Stimulated activated CD8-positive, alpha-beta memory T cell treated with anti-CD3 and anti-CD28 coated beads, Interleukin-15, amount 100 ng/mL, for 1 hour (primary cell): ENCODE measurements at places on chromosomes 2 and 18.

- DNase-seq, result no peak
These were observed 142.4 kb upstream of the ALPP start for GRCh38 chr2:232236200-232236599.

DNA sequence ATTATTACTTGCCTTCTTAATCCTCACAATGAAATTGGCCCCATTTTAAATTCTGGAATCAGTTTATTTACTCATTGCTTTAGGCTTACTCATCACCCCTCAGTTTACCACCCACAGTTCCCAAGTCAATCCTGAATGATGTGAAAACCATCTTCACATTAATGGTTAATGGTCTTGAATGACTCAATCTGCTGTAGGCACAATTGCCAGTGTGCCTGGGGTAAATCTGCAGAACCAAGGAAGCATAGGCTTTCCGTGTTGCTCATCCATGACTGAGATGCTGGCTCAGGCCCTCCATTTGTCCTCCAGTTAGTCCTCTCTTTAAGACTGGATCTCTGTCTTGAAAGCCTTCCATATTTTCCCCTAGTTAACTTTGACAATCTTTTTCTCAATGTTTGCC is 164.5 kb downstream of the PMAIP1 start:
- no peak for DNase-seq

GRCh38 chr2:121283670-121284462 is 1.1 kb downstream of the TFCP2L1 start:
- DNase-seq, result no peak

GRCh38 chr2:183164650-183165015 is 40.4 kb downstream of the NUP35 start:
- DNase-seq, result no peak

DNA sequence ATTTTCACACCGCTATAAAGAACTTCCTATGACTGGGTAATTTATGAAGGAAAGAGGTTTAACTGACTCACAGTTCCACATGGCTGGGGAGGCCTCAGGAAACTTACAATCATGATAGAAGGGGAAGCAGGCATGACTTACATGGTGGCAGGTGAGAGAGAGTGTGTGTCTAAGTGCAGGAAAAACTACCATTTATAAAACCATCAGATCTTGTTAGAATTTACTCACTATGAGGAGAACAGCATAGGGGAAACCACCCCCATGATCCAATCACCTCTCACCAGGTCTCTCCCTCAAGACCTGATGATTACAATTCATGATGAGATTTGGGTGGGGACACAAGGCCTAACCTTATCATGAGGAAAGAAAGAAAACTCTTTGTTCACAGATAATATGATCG is 174.6 kb downstream of the SRBD1 start:
- no peak for DNase-seq

DNA sequence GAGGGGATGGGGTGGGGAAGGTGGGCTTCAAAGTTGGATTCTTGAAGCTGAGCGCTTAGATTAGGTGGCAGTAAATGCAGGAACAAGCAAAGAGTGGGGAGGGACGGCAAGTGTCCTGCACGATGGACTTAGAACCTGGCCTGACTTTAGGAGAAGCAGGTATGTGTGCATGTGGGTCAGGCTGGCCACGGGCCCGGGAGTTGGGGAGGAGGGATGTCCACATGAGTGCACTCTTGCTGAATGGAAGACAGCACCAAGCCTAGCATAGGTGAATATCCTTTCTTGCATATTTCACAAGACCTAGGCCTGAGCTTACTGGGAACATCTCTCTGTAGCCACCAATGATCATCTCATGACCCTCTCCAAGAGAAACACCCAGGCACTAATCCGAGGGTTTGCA is 96.1 kb downstream of the DDX1 start:
- DNase-seq, result no peak

DNA sequence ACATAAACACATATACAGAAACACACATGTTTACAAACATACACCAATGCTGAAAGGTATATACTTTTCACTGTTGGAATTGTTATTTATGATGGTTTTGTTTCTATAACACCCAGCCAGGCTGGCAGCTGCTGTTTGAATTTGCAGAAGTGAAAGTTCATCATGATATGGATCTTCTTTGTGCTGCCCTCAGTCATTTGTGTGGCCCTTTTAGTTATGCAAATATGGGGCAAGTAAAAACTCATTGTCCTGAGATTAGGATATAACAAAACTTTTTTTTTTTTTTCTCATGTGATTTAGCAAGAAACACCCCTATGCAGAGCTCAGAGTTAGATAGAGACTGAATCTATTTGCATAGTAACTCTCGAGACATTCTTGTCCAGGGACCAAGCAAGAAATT is 714.1 kb downstream of the KCNJ3 start:
- no peak for DNase-seq

GRCh38 chr2:73917296-73917695 is 9.4 kb upstream of the DGUOK start:
- no peak for DNase-seq

- no peak for DNase-seq
These were observed 107.9 kb downstream of the RTN4 start for GRCh38 chr2:54942373-54942772.

GRCh38 chr2:144471305-144472045 is 48.4 kb downstream of the ZEB2 start:
- DNase-seq, result no peak

- no peak for DNase-seq
These were observed 499.0 kb downstream of the TMX3 start for GRCh38 chr18:68215931-68216330.

DNA sequence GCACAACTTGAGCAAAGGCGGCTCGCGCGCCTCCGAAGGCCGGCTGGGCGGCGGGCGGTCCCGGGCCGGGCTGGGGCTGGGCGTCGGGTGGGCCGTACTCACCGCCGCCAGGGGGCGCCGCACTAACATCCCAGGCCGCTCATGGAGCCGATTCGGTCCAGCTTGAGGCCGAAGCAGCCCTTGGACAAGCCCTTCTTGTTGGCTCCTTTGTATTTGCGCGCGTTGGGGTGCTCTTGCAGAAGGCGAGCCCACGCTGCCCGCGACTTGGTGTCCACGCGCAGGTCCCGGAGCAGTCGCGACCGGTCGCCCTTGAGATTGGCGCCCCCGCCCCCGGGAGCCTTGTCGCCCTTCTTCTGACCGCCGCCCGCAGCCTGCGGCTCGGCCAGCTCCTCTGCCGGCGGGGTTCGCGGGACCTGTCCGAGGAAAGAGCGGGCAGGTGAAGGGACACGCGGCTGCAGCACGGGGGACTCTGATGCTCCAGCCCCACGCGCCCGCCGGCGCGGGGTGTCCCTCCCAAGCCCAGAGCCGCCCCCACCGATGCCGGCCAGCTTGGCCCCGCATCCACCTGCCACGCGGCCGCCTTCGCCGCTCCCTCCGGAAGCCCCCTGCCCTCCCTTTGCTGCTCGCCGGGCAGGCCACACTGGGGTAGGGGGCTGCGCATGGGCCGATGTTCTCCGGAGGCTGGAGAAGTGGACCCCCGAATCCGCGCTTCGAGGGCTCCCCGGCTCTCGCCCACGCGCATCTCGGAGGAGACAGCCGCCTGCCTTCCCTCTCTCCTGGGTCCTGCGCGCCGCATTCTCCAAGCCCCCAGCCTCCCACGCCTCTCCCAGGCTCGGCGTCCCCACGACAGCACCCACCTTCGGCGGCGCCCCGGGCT is 655 bp downstream of the NPPC start:
- peak; percentile 44 for DNase-seq

- no peak for DNase-seq
These were observed 36.4 kb downstream of the RNMT start for GRCh38 chr18:13762690-13763439.

- DNase-seq, result no peak
These were observed 27.4 kb upstream of the CUL3 start for GRCh38 chr2:224612578-224612977.

DNA sequence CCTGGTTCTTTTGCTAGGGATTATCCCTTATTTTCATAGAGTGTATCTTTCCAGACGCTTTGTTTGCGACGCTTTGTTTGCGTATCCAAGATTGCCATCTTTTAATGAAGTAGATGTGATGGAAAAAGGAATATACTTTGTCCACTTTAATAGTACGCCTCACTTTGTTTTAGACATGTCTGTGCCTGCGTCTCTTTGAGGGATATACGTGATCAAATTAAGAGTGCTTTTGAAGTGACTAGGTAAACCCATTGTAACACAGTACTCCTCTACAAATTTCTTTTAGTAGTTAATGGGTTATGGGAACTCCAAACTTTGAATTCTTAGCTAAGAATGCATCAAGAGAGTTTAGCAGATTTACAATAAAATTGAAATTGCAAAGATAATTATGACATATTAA is 27.9 kb downstream of the ACSL3 start:
- no peak for DNase-seq

DNA sequence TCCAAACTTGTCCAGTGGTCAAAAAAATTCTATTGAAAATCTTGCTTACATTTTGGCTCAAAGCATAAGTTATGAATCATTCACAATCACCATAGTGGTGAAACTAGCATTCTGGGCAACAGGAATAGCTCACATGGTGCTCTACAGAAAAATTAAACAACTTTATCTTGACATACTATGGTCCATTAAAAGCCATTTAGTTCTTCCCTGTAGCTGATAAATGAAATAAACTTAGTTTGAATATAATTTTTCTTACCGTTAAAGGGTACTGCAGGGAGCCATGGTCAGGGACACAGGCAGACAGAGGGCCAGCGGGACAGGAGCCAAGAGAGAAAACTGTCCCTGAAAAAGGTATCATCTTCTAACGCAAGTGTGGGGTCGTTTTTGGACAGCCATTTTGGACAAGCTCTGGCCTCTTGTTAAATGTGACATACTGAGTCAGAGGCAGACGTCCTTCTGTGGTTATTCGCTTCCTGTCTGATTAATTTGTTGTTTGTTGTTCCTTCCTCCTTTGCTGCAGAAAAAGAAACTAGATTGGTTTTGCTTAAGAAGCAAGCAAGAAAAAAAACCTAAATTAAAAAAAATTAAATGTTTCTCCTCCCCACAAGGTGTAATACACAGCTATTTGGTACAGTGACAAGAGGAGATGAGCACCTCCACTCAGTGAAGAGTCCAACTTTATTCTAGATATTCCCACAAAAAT is at the start of gene WIPF1:
Gene WIPF1 (minus strand): TSS at position 460 of the 703 bp plus-strand sequence. CDS start 12,231 bp downstream, outside the sequence.
- DNase-seq, result no peak

DNA sequence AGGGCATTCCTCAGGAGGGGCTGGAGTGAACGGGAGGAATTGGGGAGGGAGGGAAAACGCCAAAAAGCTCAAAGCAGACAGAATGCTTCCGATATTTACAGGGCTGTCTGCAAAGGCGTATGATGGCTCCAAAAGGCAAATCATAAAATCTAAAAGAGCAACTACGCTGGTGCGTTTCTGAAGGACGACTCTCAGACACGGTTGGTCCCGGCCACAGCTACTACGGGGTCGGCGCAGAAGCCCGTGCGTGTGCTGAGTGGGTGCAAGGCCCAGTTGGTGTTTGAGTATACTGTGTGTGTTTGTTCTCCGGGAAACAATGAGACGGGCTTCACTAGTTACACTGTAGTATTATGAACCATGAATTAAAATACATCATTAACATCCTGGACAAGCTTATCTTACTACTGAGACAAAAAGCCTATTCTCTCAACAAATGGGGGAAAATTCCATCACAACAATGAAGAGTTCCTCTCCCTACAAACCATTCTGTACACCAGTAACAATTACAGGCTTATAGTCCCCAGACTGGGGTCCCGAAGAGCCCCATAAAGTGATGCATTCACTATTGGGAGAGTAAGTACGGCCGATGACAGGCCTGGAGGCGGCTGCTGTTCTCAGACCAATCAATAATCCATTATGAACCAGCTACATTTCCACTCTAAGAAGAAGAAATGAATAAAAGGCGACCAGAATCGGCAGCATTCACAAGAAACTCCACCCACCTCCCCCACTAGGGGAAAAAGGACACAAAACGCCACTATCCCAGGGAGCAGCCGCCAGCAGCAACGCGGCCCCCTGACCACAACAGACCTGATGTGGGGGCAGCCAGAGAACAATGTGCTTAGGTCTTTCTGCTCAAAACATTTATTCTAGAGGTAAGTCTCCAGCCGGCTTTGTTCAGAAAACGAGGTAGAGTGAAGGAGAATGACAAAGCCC is 43.4 kb downstream of the ZNF516 start:
- no peak for DNase-seq

GRCh38 chr2:219627103-219628100 is at the start of gene SLC4A3:
TSS of gene SLC4A3 (plus strand) at chr2:219627630. CDS start at chr2:219627993, 363 bp downstream.
- DNase-seq, result no peak

GRCh38 chr18:48767090-48767690 is 183.6 kb downstream of the SMAD7 start:
- DNase-seq, result no peak

DNA sequence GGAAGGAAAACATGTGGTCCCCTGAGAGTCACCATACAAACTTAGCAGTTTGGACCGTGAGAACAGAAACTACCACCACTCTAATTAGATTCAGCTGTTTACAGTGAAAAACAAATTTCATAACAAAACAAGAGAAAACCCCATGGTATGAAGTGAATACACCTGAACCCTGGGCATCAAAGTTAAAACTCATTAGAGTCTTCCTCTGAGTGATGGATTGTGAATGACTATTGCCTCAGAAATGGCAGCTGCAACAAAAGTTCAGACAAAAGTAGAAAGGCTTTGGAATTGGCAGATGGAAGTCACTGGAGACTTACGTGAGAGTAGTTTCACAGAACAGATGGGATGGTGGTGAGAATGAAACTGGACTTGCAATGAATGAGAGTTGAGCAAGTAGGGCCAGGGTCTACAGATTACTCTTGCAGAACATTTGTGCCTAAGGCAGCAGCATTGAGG is 98.0 kb downstream of the AAK1 start:
- no peak for DNase-seq

DNA sequence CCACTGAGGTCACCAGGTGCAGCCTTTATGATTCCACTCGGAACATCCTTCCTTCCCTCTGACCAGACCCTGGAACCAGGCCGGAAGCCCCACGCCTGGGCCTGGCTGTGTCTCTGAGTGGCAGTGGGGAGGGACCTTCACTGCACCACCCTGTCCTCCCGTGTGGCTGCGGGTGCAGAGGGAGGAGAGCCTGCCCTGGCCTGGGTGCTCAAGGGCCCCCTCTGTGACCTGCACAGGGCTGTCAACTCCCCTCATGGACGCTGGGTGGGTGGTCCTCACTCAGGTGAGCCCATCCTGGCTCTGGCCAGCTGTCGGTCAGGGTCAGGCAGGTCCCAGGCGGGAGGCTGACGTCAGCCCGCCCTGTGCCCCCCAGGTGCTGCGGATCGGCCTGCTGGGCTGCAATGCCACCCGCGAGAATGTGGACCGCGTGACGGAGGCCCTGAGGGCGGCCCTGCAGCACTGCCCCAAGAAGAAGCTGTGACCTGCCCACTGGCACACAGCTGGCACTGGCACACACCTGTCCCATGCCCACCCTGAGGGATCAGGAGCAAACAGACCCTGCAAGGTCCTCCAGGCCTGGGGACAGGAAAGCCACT is 9.8 kb downstream of the AGXT start:
- no peak for DNase-seq
